Mesenteric fat pad (tissue), 1 donor: ENCODE measurements at places on chromosomes 2 and 18. TPM values are rescaled to one million over a fixed set of nuclear protein-coding genes. Genes with fewer than 3 reads are reported as not detected.

Gene ELOA2
- total RNA-seq, result not detected

Gene TMEM247
- total RNA-seq, result not detected

DNA sequence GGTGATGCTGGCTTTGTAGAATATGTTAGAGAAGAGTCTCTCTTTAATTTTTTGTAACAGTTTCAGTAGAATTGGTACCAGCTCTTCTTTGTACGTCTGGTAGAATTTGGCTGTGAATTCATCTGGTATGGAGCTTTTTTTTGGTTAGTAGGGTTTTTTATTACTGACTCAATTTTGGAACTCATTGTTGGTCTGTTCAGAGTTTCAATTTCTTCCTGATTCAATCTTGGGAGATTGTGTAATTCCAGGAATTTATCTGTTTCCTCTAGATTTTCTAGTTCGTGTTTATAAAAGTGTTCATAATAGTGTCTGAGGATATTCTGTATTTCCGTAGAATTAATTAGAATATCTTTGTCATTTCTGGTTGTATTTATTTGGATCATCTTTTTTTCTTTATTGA lies 943.5 kb downstream of the TRIB2 start:
- no peak for DNase-seq

- peak; percentile 55 for DNase-seq
Observed at GRCh38 chr2:120670371-120670770, 65.3 kb upstream of the GLI2 start.

Gene LYPD1
- total RNA-seq, result 0.32 TPM

Gene AP1S3
- 0.61 TPM for total RNA-seq

GRCh38 chr2:144834363-144834762 lies 314.4 kb upstream of the ZEB2 start:
- DNase-seq, result no peak

- DNase-seq, result no peak
Observed at GRCh38 chr2:132721938-132722337, 51.9 kb upstream of the LYPD1 start.

GRCh38 chr2:171260471-171261424 lies 100.1 kb upstream of the TLK1 start:
- DNase-seq, result no peak

- DNase-seq, result no peak
Observed at GRCh38 chr18:37717656-37718055, 152.1 kb upstream of the CELF4 start.

- DNase-seq, result peak; percentile 28
Observed at GRCh38 chr2:28638102-28638501, 113.5 kb upstream of the PPP1CB start.

GRCh38 chr2:194166818-194167217 lies 1490.2 kb upstream of the SLC39A10 start:
- DNase-seq, result no peak

GRCh38 chr2:108492364-108492763 lies 41.9 kb upstream of the LIMS1 start:
- DNase-seq, result no peak

Gene ITSN2
- total RNA-seq, result 66.2 TPM

- no peak for DNase-seq
Observed at GRCh38 chr2:177275040-177275742, 10.7 kb upstream of the NFE2L2 start.

DNA sequence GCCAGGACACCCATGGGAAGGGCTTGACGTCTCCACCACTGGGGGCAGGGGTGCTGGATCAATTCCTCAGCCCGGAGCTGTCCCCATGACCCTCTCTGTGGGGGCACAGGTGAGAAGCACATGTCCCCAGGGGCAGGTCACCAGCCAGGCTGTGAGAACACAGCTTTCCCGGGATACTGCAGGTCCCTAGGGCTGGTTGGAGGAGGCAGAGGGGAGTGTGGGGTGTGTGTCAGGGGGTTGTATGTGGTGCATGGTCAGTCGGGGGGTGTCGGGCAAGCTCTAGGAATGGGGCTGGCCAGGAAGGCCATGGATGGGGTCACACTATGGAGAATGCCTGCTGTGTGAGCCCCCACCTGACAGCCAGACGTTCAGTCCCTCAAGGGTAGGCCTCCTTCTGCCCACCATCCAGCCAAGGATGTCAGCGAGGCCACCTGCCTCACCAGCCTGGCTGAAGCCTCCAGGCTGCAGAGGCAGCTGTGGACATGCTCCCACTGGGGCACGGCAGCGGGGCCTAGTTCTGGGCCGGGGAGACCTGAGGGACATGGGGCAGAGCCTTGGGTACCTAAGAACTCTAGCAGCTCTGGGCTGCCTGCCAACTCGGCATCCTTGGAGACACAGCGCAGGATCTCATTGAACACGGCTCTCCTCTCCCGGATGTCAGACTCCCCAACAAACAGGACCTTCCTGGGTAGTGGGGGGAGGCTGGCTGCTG lies 10.3 kb downstream of the HS1BP3 start:
- DNase-seq, result no peak

Gene PER2
- total RNA-seq, result 9.9 TPM

DNA sequence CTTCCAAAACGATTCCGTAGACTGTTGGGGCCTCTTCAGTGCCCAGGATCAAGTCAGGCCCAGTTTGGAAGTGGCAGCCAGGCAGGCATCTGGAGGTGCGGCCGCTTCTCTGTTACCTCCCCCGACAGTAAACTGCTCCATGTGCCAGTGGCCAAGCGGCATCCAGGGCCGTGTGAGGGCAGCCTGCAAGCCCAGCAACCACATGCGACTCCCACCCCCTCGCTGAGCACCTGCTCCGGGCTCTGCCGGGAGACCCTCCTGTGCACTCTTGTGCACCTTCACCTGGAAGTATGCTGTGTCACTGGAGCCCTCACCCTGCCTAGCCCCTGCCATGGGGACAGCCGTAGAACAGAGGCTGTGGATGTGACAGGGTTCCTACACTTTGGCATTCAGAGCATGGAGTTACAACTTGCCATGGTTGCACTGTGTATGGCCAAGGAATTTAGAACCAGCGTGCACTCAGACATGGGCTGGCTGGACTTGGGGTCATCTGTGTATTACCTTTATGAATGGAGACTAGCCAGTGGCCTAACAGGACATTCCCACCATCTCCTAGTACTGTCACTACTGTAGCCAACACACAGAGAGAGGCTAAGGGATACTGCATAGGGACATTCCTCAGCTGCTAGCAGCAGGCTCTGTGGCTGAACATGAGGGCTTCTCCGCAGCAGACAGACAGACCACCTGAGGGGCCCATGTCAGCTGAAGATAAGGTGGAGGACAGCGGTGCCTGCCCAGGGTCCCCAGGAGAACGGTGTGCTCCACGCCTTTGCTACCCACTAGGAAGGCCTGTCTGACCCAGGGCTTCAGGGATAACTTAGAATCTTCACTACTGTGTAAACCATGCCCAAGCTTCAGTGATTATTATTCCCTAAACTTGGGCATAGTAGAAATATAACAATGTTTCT lies 25.0 kb upstream of the FAHD2A start:
- DNase-seq, result peak; percentile 83

DNA sequence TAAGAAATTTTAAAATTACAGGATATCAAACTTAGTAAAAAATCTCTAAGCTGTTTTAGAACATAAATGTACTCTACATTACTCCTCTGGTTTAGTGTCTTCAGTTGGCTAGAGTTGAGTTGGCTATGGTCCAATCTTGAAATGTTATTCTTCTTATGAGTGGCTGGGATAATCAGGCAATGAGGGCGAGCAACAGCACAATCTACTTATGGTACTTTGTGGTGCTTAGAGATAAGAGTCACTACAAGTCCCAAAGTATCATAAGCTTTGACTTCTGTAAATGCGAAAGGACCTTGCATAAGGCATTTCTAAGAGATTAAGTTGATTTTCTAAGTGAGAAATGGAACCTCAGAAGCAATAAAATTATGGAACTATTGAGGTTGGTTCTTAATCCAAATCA lies 361.7 kb downstream of the GPD2 start:
- no peak for DNase-seq

- no peak for DNase-seq
Observed at GRCh38 chr2:231764760-231765159, 16.3 kb downstream of the PDE6D start.

Gene DGKD
- total RNA-seq, result 67.2 TPM

GRCh38 chr2:43540021-43540779 lies 55.6 kb downstream of the THADA start:
- no peak for DNase-seq

DNA sequence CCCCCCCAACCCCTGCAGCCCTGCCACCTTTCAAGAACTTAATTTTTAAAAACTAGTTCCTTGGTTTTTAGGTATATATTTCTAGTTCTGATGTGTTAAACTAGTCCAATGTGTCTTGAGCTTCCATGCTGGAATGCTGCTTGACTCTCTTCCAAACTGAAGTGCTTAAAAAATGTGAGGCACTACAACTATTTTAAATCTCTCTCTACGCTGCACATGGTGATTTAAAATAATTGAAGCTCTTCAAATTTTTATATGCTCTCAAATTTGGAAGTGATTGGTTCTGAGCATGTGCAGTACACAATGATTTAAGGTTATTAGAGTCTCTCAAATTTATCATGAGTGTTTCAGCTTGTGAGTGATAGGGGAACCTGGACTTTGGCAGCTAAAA lies 192.6 kb upstream of the ZEB2 start:
- no peak for DNase-seq

- DNase-seq, result no peak
Observed at GRCh38 chr2:70796262-70796661, 5.8 kb upstream of the FIGLA start.

- no peak for DNase-seq
Observed at GRCh38 chr2:36952748-36953197, 13.6 kb downstream of the STRN start.

- DNase-seq, result no peak
Observed at GRCh38 chr18:24741965-24742724, 281.7 kb downstream of the HRH4 start.

DNA sequence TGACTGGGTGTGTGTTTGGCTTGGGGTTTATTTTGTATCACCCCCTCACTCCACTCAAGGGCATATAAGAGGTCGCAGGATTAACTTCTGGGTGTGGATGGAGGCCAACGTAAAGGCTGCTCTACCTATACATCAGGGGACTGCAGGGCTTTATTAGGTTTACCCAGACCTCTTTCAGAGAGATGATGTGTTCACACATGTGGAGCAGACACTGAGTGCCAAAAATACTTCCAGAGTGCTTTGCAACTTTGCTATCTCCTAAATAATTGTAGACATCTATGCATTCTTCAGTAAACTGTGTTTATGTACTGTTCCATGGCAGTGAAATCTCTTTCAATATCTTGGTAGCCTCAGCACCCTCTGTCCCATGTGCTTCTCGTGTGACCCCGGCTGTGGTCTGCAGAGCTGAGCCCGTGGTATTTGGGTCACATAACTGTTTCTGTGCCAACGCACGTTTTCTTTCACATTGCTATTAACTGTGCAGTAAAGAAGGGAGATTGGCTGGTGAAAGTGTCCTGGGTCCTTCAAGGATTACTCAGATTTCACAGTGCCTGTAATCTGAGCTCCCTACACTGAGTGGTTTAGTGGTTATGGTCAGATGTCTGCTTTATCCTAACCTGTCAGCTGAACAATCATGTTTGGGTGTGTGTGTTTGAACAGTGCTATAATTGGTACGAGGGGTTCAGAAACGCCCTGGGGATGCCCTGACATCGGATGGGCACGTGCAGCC lies 208.1 kb downstream of the VAPA start:
- no peak for DNase-seq

- no peak for DNase-seq
Observed at GRCh38 chr2:236341721-236342120, 77.5 kb upstream of the ASB18 start.

DNA sequence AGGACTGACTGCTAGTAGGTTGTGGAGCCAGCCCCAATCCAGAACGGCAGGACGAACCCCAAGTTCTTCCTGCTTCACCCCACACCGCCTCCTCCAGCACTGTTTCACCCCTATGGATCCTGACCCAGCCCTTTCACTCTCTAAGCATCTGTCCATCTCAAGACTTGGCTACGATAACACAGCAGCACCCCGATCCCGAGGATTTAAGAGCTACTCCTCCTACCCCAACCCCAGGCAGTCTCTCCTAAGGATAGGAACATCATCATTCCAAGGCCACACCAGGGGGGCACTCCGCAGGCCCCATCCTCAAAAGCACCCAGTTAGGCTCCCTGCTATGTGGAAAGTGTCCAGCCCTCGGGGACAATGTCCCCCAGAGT lies 645 bp downstream of the KCTD18 start:
- no peak for DNase-seq

Gene C18orf63
- total RNA-seq, result not detected

DNA sequence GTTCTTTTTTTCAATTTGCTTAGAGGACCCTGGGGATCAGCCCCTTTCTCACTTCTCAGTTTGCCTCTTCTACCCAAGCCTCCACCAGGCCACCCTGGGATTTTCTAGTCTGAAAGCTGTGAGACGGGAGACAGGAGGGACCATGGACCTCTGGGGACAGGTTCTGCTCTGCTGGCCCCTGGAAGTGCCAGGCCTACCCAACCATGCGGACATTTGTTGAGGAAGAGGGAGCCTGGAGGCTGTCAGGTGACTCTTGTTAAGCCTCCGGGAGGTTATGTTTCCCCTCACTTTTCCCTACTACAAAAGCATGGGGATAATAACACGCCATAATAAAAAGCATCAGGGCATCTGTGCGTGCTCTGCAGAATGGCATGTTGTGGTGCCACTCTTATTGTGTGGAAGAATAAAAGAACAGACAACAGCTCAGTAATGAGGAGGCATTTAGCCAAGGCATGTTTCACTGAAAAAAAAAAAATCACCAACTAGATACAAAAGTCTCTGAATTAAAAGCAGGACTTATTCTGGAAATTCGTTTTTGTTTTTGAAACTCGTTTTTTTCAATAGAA lies 48.3 kb upstream of the PLA2R1 start:
- DNase-seq, result no peak

Gene LPIN2
- 29.0 TPM for total RNA-seq

GRCh38 chr2:214899751-214900150 lies 90.3 kb upstream of the BARD1 start:
- no peak for DNase-seq
